ENCODE measurements at places on chromosomes 16 and 17. TPM values are rescaled to one million over a fixed set of nuclear protein-coding genes. Genes with fewer than 3 reads are reported as not detected.

The NPB gene
- total RNA-seq = 0.56 TPM

The SMTNL2 gene
- total RNA-seq = 5.8 TPM

The SPECC1 gene
- total RNA-seq = 6.9 TPM

The TBC1D3K gene
- not detected for total RNA-seq

The UBE2O gene
- total RNA-seq = 22.3 TPM

The ACAP1 gene
- total RNA-seq = 1.3 TPM

The ORMDL3 gene
- 125 TPM for total RNA-seq

The C1QTNF1 gene
- total RNA-seq = 0.36 TPM

Data from HepG2 (cell line).